Stimulated activated naive CD4-positive, alpha-beta T cell treated with Interleukin-2 at 50 U/mL for 16 hours (primary cell): ENCODE measurements at places on chromosomes 7 and 10.

- DNase-seq, result no peak
Observed at GRCh38 chr10:128049226-128050120, 76.8 kb downstream of the MKI67 start.

DNA sequence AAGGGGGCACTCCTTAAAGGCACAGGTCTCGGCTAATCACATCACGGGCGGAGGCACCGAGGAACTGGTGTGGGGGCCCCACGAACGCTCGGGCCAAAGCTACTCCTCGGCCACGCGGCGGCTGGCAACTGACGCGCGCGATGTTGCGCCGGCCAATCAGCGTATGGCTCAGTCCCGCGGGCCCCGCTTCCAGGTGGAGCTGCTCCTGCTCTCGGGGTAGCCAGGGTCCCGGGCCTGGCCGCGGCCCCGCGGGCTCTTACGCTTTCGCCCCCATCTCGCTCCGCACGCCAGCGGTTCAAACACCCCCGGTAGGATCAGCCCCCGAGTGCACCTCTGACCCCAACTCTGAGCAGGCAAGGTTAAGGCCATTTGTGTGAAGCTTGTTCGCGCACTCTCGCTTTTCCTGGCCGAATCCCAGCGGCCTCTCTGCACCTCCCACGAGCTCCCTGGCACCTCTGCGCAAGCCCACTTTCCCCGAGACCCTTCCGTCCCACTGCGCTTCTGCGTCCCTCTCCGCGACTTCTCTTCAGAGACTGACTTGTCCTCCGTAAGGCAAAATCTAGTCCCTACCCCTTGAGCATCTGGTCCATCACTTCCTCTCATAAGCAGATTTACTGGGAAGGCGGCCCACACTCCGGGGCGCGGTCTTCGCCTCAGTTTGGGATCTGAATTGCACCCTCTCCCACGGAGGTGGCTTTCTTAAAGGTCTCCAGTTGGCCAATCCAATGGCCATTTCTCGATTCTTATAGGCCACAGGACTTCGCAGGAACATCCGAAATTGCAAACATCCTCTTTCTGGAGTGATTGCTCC lies 200.9 kb upstream of the TBX20 start:
- no peak for DNase-seq

GRCh38 chr7:148584154-148584827 lies 6.3 kb upstream of the C7orf33 start:
- no peak for DNase-seq

DNA sequence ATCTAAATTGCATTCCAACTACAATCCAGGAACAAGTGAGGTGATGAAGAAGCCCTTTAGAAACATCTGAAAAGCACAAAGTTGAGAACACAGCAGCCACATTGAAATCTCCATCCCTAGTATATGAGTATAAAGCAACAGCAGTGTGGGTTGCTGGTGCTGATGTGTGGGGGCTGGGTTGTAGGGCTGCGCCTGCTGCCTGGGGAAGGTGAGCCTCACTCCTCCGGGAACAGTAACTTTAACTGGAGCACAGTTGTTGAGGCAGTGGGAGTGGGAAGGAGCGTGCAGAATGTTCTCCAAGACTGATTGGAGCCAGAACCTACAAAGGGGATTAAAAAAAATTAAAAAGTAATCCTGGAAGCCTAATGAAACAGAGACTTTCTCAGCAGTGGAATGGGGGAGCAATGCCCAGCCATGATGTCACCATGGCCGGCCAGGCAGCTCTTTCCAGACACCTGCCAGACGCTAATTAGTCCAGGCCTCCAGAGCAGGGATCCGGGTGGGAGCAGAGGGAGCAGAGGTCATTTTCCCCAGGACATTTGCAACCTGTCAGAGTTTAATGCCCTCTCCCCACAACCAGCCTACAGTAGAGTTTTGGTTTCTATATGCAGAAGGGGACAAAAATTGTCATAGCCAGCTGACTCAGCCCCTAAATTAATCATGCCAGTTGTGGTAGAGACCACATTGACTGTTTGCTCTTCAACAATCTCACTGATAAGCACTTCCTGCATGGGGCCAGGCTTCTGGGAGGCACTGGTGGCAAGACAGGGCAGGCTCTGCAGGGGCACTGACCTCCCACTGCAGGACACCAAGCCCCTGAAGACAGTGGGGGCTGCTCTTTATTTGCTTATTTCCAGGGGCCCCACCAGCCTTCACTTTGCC lies 133.0 kb upstream of the ZNF32 start:
- peak; percentile 14 for DNase-seq

DNA sequence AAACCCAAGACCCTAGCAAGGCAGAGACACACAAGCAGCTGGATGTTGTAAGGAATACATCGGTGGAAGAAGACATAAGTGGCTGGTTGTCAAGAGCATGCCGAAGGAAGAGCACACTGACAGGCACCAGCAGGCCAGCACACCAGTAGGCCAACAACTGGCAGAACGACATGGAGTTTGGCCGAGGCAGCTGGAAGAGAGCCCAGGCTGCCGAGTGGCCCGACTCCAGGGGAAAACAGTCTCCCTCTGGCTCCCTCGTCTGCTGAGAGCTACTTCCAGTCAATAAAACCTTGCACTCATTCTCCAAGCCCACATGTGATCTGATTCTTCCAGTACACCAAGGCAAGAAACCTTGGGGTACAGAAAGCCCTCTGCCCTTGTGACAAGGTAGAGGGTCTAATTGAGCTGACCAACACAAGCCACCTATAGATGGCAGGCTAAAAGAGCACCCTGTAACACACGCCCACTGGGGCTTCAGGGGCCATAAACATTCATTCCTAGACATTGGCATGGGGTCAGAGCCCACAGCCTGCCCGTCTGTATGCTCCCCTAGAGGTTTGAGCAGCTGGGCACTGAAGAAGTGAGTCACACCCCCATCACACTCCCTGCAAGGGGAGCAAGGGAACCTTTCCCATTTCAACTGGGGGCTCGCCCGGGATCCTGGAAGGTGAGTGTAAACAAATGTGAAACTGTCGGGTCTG lies 14.7 kb upstream of the TNS3 start:
- DNase-seq, result no peak

GRCh38 chr7:137462847-137463246 lies 119.3 kb upstream of the PTN start:
- DNase-seq, result no peak

GRCh38 chr10:97977673-97978072 lies 52.7 kb downstream of the CRTAC1 start:
- no peak for DNase-seq

DNA sequence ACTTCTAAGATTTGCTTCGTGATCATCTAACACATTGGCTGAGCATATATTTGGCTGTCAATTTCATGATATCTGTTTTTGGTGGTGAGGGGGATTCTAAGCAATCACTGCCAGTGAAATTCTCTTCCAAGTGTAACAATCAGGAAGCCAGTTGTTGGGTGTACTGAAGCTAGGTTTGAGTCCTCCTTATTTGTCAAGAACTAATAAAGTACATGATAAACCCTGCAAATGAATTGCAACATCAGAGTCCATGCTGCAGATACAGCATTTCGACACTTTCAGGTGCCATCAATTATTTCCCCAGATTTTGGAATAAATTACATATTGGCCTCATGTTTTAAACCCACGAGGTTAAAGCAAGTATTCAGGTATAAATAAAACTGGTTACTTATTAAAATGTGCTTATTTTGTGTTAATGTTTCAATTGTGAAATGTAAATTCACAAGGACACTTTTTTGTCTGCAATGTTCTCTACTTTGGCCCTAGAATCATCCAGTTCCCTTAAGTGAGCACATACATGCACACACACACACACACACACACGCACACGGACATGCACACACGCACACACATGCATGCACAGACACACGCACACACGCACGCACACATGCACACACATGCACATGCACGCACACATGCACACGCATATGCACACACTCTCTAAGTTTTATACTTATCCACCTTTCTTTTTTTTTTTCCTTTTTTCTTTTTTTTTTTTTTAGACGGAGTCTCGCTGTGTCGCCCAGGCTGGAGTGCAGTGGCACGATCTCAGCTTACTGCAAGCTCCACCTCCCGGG lies 510.2 kb upstream of the KLF6 start:
- no peak for DNase-seq

DNA sequence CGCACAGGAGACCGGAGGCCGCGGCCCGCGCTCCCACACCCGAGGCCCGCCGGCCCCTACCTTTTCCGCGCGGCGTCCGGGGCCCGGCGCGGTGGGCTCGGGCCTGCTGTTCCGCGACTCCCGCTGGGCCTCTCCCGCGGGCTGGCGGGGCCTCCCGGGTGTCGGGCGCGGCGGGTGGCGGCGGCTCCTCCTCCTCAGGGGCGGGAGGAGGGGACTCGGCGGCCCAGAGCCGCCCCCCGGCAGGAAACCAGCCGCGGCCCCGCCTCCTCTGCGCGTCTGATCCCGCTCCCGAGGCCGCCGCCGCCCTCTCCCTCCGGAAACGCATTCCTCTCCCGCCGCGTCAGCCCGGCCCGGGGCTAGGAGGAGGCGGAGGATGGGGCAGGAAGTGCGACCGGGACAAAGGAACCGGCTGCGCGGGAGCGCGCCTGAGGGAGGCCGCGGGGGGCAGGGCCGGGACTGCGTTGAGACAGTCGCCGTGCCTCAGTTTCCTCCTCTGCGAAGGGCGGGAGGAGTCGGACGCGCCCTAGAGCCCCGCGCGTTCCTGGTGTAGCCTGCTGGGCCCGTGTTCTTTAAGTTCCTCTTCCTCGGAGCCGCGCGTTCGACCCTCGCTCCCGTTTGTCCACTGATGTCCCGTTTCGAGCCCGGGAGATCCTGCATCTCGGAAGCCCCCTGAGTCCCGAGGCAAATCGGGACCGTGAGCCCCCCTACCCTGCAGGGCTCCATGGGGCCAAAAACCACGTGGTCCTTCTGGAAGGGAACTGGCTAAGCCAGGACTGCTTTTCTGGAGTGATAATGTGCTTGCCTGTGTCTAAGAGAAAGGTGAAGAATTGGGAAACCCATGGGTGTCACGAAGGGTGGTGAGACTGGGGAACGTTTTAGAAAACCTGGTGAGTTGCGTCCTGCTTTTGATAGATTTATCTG lies at the start of gene ITGB1:
Gene ITGB1 (minus strand): TSS at position 146 of the 921 bp plus-strand sequence. CDS start 22,672 bp downstream, outside the sequence.
- DNase-seq, result peak; percentile 84

GRCh38 chr10:66927971-66928770 lies 2.3 kb downstream of the LRRTM3 start:
- no peak for DNase-seq

- no peak for DNase-seq
Observed at GRCh38 chr10:13928451-13928850, 341.7 kb downstream of the PRPF18 start.

DNA sequence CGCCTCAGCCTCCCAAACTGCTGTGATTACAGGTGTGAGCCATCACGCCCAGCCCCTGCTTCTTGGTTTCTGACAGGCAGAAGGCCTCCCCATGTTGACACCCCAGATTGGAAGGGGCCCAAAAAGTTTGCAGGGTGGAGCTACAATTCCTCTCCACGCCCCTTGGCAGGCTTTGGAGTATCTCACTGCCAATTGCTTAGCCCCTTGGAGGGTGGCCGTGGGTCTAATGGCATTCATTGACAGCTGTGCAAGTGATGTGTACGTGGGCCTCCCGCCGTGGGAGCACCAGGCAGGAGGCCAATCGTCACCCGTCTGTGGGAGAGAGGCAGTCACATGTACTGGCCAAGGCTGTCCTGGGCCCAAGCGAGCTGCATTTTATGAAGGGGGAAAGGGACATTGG lies 73.7 kb upstream of the PPIF start:
- DNase-seq, result no peak

- no peak for DNase-seq
Observed at GRCh38 chr7:90698616-90699015, 102.5 kb downstream of the CDK14 start.

DNA sequence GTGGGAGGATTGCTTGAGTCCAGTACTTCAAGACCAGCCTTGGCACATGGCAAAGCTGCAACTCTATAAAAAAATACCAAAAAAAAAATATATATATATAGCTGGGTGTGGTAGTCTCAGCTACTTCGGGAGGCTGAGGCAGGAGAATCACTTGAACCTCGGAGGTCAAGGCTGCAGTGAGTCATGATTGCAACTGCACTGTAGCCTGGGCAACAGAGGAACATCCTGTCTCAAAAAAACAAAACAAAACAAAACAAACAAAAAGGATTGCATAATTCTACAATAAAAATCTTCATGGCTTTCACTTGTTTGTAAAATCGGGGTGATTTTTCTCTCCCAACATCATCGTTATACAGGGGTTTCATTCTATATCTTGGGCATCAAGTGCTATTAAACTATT lies 35.1 kb downstream of the GUSB start:
- no peak for DNase-seq

GRCh38 chr7:84565345-84566074 lies 370.9 kb upstream of the SEMA3A start:
- no peak for DNase-seq

GRCh38 chr7:91465595-91466061 lies 201.4 kb downstream of the FZD1 start:
- no peak for DNase-seq

DNA sequence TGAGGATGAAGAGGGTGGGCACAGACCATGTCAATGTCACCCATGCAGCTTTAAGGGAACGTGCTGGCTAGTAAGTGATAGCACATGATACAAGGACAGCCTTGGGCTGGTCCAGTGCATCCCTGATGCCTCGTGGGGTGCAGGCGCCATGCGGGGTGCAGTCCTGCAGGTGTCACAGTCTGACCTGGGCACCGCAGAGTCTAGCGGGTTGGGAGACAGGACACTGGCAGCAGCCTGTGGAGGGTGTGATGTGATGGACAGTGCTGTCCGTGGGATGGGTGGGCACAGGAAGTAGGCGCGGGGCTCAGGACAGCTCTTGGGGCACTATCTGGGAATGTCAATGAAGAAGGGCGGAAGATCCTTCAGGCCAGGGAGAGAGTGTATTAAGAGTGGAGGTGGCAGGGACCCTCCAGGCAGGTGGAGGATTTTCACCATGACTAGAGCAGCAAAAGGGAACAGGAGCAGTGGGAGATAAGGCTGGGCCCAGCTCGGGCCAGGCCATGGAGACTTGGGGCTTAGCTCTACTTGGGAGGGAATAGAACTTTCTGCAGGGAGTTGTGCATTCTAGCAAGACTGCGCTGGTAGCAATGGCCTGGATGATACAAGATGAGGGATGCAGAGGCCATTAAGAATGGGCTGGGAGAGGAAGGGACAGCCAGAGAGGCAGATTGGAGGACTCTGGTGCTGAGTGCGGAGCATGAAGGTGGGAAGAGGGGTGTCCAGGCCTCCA lies 122.5 kb downstream of the PTPN20 start:
- DNase-seq, result no peak

GRCh38 chr10:89992575-89992974 lies 291.2 kb downstream of the KIF20B start:
- no peak for DNase-seq

DNA sequence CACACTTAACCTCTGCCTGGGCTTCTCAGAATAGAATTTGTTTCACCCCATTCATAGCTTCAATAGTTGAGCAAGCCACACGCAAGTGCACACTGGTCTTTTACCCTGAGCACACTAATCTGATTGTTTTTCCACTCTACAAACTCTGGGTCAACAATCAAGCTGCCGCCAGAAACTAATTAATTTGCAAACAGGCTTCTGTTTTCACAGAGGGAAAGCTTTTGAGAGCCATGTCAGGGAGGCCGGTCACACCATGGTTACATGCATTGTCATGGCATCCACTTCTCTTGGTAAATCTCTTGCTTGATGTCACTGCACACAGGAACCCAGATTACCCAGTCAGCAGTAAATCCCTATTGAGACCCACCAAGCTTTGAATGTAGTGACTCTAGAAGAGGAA lies 154.2 kb downstream of the SEMA3A start:
- no peak for DNase-seq

- DNase-seq, result no peak
Observed at GRCh38 chr7:137846827-137847567, at the start of gene DGKI. DGKI (minus strand) TSS chr7:137846974.

GRCh38 chr10:114026189-114027040 lies 17.3 kb upstream of the ADRB1 start:
- DNase-seq, result no peak
